Frontal cortex (tissue), 4 donors: ENCODE measurements at places on chromosomes 3 and 15.

DNA sequence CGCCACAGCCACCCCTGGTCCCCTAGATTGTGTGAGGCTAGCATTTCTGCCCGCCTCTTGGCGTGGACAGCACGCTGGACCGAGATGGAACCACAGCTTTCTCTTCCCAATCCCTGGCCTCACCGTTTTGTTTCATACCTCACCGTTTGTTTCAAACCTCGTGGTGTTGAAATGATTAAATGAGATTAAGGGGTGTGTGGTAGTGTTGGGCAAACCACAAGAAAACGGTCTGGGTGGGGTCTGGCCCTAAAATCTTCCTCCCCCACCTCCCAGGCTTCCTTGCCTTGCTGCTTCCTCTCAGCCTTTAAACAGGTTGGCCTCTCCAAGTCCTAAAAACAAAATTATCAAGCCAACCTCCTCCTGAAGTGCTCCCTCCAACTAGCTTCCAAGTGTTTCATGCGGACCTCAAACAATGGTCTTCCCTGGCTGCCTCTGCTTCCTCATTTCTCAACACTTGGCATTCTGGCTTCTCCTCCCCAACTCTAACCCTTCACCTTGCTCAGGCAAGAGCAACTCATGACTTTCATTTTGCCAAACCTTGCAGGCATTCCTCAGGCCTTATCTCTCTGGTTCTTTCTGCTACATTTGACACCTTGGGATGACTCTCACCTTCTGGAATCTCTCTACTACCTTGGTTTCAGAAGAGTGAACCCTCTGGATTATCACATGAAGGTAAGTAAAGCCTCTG is 1.4 kb upstream of the ATP13A3 start:
- no peak for DNase-seq

DNA sequence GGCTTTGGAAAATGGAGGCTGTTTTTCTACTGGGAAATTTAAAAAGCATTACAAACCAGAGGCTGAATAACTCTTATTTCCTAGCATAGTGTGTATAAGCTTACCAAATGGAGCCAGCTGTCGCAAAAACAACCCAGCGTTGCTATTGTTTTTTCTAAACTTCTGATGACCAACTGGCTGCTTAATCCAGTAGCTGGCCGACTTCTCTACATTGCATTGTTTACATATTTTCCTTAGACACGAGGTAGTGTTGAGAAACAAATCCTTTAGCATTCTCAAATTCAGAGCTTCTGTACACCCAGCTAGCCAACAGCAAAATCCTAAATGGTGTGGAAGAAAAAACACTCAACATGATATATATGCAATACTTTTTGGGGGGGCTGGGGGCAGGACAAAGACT is 161.0 kb upstream of the ADAMTS9 start:
- DNase-seq: no peak

DNA sequence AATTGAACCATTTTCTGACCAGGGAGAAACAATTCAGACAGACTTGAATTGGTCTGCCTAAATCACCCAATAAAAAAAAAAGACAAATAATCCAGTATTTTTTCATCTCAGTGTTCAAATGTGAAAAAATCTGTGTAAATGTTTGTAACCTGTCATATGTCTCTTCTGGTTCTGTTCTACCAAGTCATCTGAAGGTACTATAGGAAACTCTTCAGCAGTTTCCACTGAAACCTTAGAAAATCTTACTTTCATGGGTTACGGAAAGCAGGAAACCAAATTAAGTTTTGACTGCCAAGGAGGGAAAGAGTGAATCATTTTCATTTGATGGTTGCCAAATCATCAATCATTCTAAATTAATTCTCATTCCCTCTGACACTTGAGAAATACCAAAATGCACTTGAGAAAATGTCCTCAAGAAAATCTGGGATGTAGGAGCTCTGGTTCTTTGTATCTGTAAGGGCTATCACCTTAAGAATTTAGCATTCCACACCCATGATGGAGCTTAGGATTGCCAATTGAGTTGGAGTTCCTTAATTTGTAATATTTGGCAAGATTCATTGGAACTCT is 278.2 kb upstream of the KCNH8 start:
- DNase-seq: no peak

GRCh38 chr15:80323285-80323684 is 71.3 kb upstream of the CTXND1 start:
- DNase-seq: no peak

GRCh38 chr15:29968895-29969561 is 113.7 kb upstream of the GOLGA8J start:
- peak; percentile 69 for DNase-seq
